Ascending aorta (tissue), 2 donors: ENCODE measurements at places on chromosomes 2 and 18. TPM values are rescaled to one million over a fixed set of nuclear protein-coding genes. Genes with fewer than 3 reads are reported as not detected.

GRCh38 chr18:61362511-61362910 is 29.3 kb downstream of the CDH20 start:
- no peak overlapping the region for H3K4me3 ChIP-seq
- H3K27ac ChIP-seq, result no peak overlapping the region
- no peak for DNase-seq
- no peaks in the 10 kb centered on the region for H3K4me1 ChIP-seq
- H3K36me3 ChIP-seq, result no peaks in the 10 kb centered on the region

DNA sequence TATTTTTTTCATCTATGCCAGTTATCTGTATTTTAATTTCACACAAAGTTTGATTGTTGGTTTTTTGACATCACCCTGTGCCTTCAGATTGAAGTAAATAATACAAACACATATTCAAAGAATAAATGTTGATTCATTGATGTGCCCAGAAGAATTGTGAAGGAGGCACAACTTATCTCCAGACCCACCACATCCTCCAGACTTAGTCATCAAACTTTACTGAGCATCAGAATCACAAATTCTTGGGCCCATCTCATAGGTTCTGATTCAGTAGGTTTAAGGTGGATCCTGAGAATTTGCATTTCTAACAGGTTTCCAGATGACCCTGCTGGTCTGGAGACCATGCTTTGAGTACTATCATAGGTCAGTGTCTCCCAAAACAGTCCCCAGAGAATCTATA is 82.8 kb upstream of the PIK3C3 start:
- DNase-seq, result no peak
- H3K4me3 ChIP-seq, result no peak overlapping the region
- H3K27me3 ChIP-seq, result no peaks in the 10 kb centered on the region
- no peaks in the 10 kb centered on the region for H3K4me1 ChIP-seq
- no peaks in the 10 kb centered on the region for H3K36me3 ChIP-seq

FAM110C gene
- 0.43 TPM for total RNA-seq

SKA1 gene
- not detected for total RNA-seq

TRAPPC12 gene
- total RNA-seq, result 94.0 TPM

- no peak overlapping the region for H3K27ac ChIP-seq
- DNase-seq, result no peak
- no peaks in the 10 kb centered on the region for H3K27me3 ChIP-seq
- H3K36me3 ChIP-seq, result no peaks in the 10 kb centered on the region
Observed at GRCh38 chr18:75691483-75691882, 264.0 kb upstream of the SMIM21 start.

GRCh38 chr2:167318581-167318980 is 430.3 kb downstream of the XIRP2 start:
- no peaks in the 10 kb centered on the region for H3K4me1 ChIP-seq

GCKR gene
- not detected for total RNA-seq
